Thyroid gland (tissue), 4 donors: ENCODE measurements at places on chromosomes 2 and 18. TPM values are rescaled to one million over a fixed set of nuclear protein-coding genes. Genes with fewer than 3 reads are reported as not detected.

GRCh38 chr18:63312019-63312409 is 7.6 kb downstream of the BCL2 start:
- DNase-seq: no peak

DNA sequence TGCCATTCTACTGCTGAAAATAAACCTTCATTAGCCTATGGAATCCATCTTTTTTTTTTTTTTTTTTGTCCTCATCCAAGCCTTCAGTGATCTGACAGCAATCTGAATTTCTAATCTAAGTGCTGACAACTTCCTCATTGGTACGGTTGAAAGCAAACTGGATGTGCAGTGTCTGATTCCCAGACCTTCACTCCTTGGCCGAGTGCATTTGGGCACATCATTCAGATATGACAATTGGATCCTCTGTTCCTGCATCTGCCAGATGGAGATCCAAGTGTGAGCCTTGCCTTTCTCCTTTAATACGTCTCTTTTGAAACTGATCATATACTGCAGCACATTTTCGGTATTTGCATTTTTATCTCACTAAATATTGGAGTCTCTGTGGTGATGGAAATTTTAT is 713.1 kb downstream of the DCDC2C start:
- no peak for DNase-seq

- DNase-seq: no peak
Observed at GRCh38 chr2:80135001-80135400, 169.6 kb downstream of the LRRTM1 start.

DNA sequence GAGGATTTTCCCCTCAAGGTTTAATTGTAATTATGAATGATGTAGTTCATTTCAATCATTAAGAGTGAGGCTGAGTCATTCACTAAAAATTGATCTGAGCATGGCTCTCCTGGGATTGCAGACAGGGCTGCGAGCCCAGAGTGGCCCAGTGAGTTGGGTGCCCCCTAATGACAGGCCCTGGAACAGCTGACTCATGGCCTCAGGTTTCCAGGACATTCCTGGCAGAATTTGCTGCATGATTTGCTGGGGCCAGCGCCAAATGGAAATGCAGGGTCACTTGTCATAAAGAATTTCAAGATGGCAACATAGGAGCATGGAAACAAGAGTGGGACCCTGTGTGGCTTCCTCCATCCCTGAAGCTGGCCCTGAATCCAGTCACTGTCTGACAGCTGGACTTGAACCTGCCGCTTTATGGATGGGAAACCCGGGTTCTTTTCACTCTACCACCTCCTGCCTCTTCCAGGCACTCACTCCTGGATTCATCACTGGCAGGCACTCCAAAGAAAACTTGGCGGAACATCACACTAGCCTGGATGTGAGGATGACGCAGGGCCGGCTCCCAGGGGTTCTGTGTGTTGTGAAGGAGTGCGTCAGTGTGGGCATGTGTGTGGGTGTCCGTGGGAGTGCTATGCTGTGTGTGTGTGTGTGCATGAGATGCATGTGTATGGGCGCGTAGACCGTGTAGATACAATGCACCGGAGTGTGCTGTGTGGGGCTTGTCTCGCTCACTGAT is 15.2 kb downstream of the OTOF start:
- peak; percentile 53 for DNase-seq

MC4R gene
- not detected for total RNA-seq

MSTN gene
- total RNA-seq: not detected
